ENCODE measurements at places on chromosomes 3 and 15.

- no peak for DNase-seq
Observed at GRCh38 chr3:177337541-177338331, 140.5 kb upstream of the TBL1XR1 start.

- no peak for DNase-seq
Observed at GRCh38 chr3:82927309-82928253, 1166.1 kb upstream of the GBE1 start.

GRCh38 chr3:46314517-46314916 is 39.4 kb upstream of the CCR2 start:
- DNase-seq = no peak

- no peak for DNase-seq
Observed at GRCh38 chr3:3782457-3782856, 16.8 kb upstream of the LRRN1 start.

- no peak for DNase-seq
Observed at GRCh38 chr3:177615015-177615414, 417.7 kb upstream of the TBL1XR1 start.

Data from T-helper 1 cell (primary cell).